ENCODE measurements at places on chromosomes 12 and 14.

DNA sequence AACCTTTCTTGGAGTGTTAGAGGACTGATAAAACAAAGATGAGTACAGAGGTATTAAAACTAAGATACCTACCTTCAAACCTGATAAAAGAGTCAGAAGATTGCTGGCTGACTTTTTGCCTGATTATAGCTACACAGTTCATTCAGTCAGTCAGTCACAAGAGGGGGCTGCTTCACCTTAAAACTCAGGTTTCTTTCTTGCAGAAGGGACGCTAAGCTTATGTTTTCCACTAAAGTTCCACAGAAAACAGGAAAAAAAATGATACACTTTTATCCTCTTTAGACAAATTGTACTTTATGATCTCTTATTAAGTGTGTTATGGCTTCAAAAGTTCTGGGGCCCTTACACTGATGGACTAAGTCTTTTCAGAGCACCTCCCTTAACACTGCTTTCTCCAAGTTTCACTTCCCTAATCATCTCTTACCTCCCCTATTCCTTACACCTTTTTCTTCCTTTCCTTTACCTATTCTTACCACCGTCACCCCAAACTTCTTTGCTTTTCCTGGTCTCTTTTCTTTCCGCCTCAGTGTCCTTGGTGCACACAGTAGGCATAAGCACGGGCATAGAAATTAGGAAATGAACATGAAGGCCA is 448.7 kb upstream of the OR4E1 start:
- DNase-seq = no peak

DNA sequence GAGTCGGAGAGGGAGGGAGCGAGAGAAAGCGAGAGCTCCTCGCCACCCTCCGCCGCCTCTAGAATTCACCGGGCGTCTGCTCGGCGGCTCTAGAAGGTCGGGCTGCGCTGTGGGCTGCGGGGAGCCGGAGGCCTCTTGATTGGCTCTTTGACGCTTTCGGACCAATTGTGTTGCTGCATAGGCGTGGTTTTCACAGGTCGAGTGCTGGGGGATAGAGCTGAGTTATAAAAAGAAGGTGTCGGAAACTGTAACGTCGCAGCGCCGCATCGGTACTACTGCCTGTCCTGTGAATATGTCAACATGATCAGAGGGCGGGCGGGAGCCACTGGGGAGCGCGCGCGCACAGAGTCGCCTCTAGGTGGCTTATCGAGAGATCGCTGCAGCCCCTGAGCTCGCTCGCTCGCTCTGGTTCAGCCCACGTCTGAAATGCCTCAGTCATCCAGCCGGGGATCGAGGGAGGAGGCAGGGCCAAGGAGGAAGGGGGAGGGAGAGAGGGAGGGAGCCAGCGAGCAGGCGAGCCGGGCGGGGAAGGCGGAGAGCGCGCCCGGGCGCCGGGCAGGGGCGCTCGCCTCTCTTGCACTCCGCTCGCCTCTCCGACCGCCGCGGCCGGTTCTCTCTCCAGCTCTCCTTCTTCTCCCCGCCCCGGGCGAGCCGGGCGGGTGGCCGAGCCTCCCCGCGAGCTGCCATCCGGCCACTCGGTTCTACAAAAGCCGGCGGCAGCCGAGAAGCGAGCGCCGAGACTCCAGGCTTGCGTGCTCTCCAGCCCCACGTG is at the start of gene TBX3:
TBX3 (minus strand) TSS at position 78 of the 772 bp plus-strand sequence. CDS start 975 bp downstream, outside the sequence.
- no peak for DNase-seq

DNA sequence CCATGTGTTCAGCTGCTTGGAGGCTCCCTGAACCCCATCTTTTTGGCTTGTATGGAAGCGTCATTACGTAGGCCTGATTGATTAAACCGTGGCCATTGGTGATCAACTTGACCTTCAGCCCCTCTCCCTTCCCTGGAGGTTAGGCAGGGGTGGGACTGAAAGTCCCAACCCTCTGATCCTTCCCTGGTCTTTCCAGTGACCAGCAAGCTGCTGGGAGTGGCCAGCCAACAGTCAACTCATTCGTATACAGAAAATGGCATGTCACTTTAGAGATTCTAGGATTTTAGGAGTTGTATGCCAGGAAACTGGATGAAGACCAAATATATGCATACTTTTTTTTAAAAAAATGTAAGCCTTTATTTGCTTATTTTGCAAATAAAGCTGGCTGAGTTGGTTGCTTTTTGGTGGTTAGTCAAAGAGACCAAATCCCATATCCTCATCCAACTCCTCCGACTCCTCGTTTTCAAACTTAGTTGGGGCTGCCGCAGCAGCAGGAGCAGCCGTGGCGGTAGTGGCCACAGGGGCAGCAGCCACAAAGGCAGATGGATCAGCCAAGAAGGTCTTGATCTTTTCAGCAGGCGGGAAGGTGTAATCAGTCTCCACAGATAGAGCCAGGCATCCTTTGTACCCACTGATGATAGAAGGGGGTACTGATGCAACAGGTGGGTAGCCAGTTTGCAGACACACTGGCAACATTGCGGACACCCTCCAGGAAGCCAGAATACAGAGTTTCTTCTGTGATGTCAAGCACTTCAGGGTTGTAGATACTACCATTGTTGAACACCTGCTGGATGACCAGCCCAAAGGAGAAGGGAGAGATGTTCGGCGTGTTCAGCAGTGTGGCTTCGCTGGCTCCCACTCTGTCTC is 16.6 kb downstream of the NFKBIA start:
- DNase-seq = no peak

DNA sequence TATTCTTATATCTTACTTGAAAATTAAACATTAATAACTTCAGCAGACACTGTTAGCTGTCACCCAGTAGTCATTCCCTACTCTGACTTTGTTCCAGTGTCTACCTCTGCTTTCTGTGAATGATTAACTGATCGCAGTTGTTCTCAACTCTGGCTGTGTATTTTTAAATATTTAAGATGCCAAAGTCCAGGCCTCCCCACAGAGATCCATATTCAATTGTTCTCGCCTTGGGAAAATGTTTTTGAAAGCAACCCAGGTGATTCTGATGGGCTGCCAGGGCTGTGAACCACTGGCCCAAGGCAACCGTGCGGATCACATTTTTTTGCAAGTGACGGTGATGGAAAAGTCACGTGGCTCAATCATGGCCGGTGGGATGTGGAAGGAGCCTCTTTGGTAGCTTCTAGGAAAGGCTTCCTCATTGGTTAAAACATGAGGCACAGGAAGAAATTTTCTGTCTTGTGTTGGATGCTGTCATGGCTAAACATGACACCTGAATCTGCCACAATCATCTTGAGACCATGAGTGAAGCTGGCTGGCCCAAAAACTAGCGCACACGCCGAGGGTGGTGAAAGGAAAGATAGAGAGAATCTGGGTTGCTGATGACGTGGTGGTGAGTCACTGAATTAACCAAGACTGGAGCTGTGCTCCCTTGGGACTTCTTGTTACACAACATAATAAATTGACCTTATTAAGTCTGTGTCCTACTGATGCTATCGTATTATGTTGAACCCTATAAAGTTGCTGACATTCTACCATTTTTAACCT is 37.2 kb downstream of the RDH12 start:
- no peak for DNase-seq

GRCh38 chr14:68932231-68932630 is 46.9 kb downstream of the ACTN1 start:
- no peak for DNase-seq
